Right cardiac atrium (tissue), 5 donors: ENCODE measurements at places on chromosomes 6 and 20. TPM values are rescaled to one million over a fixed set of nuclear protein-coding genes. Genes with fewer than 3 reads are reported as not detected.

DNA sequence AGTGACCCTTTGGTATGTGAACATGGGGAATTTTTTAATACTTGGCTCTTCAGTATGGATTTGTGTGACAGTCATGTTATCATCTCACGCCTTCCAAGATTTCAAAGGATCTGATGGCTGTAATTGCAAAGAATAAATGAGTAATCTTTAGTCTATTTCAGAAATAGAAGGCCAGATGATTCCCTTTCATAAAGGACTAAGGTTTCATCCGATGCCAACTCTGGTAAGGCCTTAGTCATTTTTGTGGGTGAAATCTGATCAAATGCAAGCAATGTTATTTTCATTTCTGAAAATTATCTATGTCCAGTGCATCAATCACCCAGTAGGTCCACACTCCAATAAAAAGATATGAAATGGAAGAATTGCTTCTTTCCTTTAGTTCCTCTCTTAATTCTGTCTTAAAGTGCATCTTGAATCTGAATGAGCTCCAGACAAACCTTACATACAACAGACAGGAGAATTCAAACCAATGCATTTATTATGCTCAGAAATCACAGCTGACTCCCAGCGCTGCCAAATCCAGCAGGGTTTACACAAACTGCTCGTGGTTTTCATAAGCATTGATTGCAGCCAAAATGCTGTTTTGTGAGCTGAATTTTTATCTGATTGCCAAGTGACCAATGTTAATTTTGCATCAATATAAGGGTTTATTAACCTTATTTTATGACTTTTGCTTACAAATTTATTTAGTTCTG, 565.2 kb upstream of the MARCKS start:
- no peak for DNase-seq

GRCh38 chr20:10622657-10623418, 51.0 kb downstream of the JAG1 start:
- peak; percentile 67 for DNase-seq

GRCh38 chr20:13009682-13010406, 1.1 kb downstream of the SPTLC3 start:
- no peak for DNase-seq

DNA sequence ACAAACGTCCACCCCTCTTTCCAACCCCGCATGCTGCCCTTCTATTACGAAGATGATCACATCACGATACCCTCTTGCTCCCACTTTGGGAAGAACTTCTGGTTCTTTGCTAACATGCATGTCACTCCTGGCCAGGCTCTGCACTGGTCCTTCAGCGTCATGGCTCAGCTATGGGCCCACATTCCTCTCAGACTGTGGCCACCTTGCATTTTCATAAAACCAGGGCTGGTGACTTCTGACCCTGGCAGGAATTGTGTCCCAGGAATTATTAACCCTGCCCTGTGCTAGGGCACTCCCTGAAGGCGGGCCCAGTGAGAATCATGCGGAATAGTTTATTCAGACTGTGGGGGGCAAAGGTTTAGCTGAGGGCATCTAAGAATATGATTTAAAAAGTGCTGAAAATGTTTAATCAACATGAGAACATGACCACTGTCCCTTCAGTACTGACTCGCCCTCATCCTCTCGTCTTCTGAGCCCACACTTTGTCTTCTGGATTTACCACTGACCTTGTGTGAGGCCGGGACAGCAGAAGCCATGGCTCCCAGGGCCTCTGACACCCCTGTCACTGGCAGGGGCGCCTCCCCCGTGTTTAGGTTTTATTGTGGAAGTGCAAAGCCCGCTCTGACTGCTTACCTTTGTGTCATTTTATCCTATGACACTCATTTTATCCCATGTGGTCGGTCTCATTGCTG, 38.1 kb upstream of the THBS2 start:
- DNase-seq: no peak

GRCh38 chr6:150033207-150033771, 8.0 kb upstream of the RAET1L start:
- no peak for DNase-seq

GRCh38 chr6:84645563-84646266, 118.7 kb downstream of the TBX18 start:
- DNase-seq: no peak

GRCh38 chr6:154478021-154478700, 32.3 kb downstream of the CNKSR3 start:
- DNase-seq: no peak

DNA sequence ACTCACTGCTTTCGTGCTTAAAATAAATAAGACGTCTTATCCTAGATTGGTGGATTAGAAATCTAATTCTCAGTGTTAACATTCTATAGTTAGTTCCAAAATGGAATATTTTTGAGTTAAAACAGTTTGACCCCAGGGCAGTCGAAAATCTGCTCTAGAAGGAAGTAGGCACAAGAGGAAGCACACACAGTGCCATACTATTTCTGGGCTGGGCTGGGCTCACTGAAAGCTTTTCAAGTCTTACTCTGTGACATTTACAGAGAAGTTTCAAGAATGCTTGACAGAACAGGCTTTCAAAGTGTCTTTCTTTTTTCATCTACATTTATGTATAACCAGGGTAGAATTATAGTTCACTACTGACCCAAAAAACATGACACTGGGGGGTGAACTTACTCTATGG, 209.8 kb downstream of the SOD2 start:
- DNase-seq: no peak

Gene DLK2
- total RNA-seq: 0.49 TPM

Gene CDYL
- 42.0 TPM for total RNA-seq

Gene MOCS1
- 23.3 TPM for total RNA-seq

Gene ADGRG6
- 12.6 TPM for total RNA-seq
